ENCODE measurements at places on chromosomes 4 and X. TPM values are rescaled to one million over a fixed set of nuclear protein-coding genes. Genes with fewer than 3 reads are reported as not detected.
A peak's percentile ranks its signal among the peaks of the same experiment; 100 is the strongest.

DNA sequence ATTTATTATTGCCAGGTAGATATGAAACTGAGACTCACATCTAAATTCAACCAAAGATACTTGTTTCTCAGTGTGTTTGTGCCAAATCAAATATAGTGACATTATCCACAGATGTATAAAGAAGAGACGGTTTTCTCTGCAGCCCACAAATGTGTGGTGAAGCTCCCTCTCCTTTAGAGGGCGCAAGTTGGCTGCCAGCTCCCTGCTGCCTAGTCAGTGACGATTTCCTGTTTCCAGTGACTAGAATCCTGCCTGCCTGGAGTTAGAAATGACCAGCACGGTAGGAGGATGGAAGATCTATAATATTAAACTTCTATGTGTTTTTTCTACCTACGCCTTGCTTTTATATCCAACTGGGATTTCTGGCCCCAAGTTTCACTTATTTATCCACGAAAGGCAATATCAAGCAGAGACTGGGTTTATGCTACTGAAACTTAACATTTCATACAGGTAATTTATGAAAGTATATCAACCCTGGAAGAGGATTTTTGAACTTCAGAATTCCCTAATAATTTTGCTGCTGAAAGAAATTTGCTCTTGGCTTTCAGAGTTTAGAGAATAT, 1793.7 kb upstream of the TENM3 start:
- peak; percentile 69 for DNase-seq

The SLC6A14 gene
- not detected for total RNA-seq

GRCh38 chrX:12441381-12442128, 303.3 kb downstream of the FRMPD4 start:
- DNase-seq = no peak

- DNase-seq = no peak
Measured at GRCh38 chrX:134780908-134781307, 122.6 kb upstream of the PLAC1 start.

The TMPRSS11F gene
- not detected for total RNA-seq

DNA sequence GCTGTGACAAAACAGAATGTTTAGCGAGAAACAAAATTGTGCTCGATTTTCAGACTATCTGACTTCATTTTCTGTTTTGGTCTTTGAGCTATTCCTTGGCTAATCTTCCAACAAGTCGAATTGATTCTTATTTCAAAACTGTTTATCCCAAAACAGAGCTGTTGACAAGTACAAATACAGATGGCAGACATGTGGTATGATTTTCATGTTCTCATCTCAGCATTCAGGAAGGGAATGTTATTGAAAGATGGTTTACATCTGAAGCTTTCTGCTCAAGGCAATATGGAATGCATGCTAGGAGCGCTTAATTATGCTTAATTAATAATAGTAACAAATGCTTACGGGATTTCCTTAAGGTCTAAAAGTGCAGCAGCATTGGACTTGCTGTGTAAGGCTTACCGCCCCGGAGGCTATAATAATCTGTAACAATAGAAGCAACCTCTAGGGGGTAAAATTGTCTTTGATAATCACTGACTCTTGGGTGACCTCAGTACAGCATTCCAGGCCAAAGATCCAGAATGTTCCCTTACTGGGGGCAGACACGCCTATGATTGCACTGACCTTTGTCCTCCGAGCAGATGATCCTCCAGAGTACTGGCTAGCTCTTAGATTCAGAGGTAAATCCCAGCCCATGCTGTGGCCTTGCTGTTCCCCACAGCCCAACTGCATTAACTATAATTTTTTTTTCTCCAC, 16.4 kb downstream of the LSM6 start:
- no peak for DNase-seq

The COL4A5 gene
- total RNA-seq = 193 TPM

- DNase-seq = no peak
Measured at GRCh38 chr4:17794730-17795129, 13.3 kb upstream of the FAM184B start.

GRCh38 chr4:17238633-17239032, 273.3 kb downstream of the QDPR start:
- no peak for DNase-seq

- no peak for DNase-seq
Measured at GRCh38 chrX:67673741-67674274, 130.0 kb downstream of the AR start.

- no peak for DNase-seq
Measured at GRCh38 chr4:185127021-185127925, 15.8 kb upstream of the SLC25A4 start.

- no peak for DNase-seq
Measured at GRCh38 chr4:37279894-37280592, 35.5 kb downstream of the NWD2 start.

The HMGN5 gene
- 5.1 TPM for total RNA-seq

The TMA16 gene
- total RNA-seq = 37.0 TPM

DNA sequence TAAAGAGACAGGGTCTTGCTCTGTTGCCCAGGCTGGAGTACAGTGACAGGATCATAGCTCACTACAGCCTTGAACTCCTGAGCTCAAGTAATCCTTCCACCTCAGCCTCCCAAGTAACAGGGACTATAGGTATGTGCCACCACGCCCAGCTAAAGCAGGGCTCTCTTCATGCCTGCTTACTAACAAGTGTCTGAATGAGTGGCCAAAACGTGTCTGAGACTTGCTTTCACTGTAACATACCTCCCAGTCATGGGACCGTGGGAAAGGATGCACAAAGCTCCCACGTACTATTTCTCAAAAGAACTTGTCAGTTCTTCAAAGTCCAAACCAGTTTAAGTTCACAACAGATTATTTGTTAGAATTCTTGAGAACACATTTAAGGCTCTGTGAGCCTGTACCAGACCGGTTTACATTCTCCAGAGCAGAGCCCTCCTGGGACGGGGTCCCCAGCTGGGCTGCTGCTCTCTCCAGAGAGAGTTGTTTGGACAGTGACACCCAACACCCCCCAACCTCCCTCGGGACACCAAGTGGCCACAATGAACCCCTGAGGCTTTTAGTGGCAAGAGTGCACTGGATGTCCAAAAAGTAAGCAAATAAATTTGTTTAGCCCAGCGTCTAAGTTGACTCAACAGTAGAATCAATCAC, 24.1 kb downstream of the SH3KBP1 start:
- DNase-seq = no peak

DNA sequence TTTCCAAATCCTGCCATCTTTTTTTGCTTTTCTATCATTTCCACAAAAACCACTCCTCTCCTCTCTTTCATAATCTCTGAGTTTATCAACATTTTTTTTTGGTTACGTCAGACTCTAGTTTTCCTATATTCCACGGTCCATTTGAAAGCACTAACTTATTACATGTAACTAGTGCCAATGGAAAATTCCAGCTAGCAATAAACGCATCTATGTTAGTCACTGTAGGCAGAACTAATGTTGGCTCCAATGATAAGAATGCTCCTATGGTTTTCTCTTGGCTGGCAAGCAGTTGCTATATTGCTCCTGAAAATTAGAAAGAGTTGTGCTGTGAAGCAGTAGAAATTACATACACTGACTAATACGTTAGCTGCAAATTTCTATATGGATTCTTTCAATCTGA, 634.6 kb upstream of the FTHL17 start:
- no peak for DNase-seq

The IGFBP7 gene
- total RNA-seq = 4.3 TPM

- DNase-seq = no peak
Measured at GRCh38 chrX:149504226-149504914, 736 bp downstream of the IDS start.

GRCh38 chrX:153573984-153574383, 25.0 kb downstream of the CCNQ start:
- no peak for DNase-seq

GRCh38 chr4:13531625-13531998, 12.7 kb downstream of the NKX3-2 start:
- DNase-seq = no peak

DNA sequence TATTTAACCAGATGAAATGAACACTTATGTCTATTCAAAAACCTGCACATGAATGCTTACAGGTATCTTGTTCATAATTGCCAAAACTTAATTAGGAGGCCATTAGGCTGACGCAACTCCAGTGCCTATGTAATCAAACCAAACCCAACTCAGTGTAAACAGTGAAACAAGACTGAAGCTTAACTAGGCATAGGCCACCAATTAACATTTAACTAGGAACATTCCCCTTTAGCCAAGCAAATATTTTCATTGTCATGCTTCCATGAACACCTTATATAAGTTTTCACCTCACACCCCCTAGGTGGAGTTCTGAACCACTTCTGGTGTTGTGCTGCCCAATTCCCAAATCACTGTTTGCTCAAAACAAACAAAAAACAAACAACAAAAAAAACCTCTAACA, 686.0 kb downstream of the STPG2 start:
- no peak for DNase-seq

GRCh38 chr4:14095831-14096230, 468.3 kb upstream of the BOD1L1 start:
- DNase-seq = no peak

- no peak for DNase-seq
Measured at GRCh38 chr4:140717313-140717712, 38.9 kb downstream of the TBC1D9 start.

All from NCI-H460 (cell line).